ENCODE measurements at places on chromosomes 1 and 21. TPM values are rescaled to one million over a fixed set of nuclear protein-coding genes. Genes with fewer than 3 reads are reported as not detected.

The RASAL2 gene
- 14.3 TPM for total RNA-seq

The AGBL4 gene
- total RNA-seq: not detected

The SYT6 gene
- not detected for total RNA-seq

The NTRK1 gene
- total RNA-seq: under 0.01 TPM

The ERICH3 gene
- not detected for total RNA-seq

Measured in epithelial cell of umbilical artery (primary cell).